ENCODE measurements at places on chromosomes 2 and 18.

GRCh38 chr18:34837769-34838272, 127.7 kb downstream of the DTNA start:
- no peak for DNase-seq

DNA sequence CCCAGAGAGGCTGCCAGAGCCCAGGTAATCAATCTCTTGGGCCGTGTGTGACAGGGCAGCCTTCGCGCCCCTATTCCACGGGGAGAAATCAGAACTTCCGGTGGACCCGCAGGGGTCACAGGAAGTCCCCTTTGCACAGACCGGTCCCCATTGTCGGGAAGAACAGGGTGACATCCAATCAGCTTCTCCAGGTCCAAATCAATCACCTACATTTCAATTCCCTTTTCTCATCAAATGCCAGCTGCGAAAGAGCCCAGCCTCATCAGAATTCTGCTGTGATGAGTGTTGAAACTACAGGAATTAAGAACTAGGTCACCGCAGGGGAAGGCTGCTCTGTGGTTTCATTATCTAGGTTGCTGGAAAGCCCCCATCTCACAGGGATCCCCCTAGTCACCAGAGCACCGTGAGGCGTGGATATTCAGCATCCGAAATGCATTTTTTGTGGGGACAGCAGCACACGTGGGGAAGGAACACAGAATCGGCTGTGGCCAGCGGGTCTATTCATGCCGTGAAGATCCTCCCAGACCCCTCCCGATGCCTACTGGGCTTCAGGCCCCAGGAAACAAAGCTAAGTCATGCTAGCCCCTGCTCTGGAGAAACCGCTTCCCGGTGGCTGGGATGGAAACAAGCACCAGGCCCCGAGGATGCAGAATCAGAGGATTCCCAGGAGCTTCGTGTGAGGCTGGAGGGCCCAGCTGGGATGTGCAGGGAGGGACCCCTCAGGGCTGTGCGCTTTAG, 193.7 kb upstream of the ID2 start:
- peak; percentile 33 for DNase-seq

DNA sequence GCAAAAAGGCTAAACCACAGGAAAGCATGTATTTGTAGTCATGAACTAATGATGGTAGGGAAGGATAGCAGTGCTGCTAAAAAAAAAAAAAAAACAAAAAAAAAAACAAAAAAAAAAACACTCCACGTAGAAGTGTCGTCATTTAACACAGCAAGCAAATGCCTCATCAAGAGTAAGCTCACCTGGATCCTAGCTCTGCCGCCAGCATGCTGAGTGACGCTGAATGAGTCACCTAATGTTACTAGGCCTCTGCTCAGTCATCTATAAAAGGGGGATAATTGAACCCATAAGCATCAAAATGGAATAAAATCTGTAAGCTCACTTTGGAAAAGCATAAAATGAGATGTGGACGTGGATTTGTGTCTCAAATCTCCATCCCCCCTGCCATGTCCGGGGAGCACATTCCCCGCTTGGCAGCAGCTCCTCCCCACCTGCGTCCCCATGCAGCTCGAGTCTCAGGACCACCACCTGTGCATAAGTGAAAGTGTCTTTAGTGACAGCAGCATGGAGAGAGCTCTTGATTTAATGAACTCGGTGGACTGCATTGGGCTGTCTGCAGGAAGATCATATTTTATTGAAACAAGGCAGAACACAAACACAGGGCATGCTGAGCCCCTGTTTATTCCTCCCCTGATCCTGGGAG, 427.5 kb downstream of the LRATD1 start:
- DNase-seq = no peak

GRCh38 chr18:11149441-11150270, at the start of gene PIEZO2:
TSS of gene PIEZO2 (minus strand) at chr18:11149569. CDS start at chr18:11148588, 981 bp downstream.
- no peak for DNase-seq

DNA sequence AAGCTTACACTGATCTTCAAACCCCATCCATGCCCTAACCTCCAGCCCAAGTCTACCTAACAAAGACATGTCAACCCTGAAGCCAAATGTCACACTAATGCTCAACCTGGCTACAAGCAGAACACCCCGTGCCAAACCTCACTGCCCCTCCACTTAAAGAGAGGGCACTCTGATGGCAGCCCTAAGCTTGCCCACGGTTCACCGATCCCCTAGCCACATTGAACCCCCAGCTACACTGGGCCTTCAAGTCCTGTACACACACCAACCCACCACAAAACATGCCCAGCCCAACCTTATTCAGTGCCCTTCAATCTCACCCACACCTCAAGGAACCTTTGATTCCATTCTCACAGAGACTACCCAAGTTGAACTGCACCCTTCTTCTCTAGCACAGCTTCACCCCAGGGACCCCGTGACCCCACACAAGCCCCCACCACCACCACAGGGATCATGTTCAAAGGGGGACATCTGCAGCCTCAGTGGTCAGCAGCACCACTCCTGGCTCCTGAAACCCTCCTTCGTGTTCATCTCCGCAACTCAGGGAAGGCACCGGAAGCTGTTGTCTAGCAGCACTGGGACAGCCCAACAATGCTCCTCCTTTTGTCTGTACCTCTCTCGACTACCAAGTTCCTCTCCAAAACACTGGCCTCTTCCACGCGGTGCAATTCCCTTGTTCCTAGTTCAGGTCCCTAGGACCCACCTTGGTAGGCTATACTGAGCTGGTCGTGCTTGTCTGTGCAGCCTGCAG, 218.8 kb downstream of the CYP26B1 start:
- DNase-seq = no peak

DNA sequence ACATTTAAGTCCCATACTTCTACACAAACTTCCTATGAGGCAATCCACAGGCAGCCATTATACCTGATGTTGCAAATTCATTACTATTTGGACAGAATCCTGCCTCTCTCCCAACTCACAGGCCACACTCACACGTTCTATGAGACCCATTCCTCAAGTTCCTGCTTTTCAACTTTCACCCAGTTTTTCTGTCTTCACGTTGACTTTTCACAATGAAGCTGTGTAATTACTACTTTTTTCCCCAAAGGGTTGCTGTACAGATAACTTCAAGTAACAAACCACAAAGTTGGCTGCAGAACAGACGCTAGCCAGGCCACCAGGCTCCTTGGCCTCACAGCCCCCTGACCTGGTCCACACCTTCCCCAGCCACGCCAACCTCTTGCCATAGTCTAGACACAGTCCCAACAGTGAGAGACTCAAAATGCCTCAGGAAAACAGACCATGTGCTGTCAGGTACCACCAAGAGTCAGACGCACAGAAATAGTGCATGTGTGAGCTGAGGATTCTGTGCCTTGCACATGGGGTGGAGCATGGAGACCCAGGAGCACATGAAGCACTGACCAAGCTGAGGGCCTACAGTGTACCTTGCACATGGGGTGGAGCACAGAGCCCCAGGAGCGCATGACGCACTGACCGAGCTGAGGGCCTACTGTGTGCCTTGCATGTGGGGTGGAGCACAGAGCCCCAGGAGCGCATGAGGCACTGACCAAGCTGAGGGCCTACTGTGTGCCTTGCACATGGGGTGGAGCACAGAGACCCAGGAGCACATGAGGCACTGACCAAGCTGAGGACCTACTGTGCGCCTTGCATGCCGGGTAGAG, 61.0 kb downstream of the EIPR1 start:
- DNase-seq = no peak

GRCh38 chr2:216551234-216552068, 52.8 kb downstream of the RPL37A start:
- DNase-seq = no peak

GRCh38 chr2:6080932-6081753, 389.0 kb downstream of the SOX11 start:
- DNase-seq = no peak

DNA sequence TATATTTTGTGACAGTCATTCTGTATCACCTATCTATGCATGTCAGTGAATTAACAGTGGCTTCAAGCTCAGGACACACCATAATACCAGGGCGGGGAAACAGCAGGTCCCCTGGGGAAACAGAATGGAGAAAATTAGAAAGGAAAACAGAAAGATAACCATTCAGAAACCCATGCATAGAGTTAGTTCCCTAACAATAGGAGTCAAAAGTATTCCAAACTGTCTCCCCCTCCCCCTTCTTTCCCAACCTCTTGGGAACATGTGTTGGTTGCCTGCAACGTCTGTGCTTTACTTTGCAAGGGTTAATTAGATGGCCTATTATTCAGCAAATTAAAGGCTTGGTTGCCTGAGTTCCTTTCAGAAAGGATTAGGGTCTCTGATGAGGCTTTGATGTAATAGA, 176.4 kb downstream of the MYO3B start:
- DNase-seq = no peak

GRCh38 chr2:99753505-99753904, 263.7 kb upstream of the REV1 start:
- DNase-seq = no peak

- no peak for DNase-seq
Measured at GRCh38 chr2:172287605-172288315, 139.6 kb upstream of the ITGA6 start.

- DNase-seq = no peak
Measured at GRCh38 chr2:157170299-157170698, 87.2 kb upstream of the GALNT5 start.

DNA sequence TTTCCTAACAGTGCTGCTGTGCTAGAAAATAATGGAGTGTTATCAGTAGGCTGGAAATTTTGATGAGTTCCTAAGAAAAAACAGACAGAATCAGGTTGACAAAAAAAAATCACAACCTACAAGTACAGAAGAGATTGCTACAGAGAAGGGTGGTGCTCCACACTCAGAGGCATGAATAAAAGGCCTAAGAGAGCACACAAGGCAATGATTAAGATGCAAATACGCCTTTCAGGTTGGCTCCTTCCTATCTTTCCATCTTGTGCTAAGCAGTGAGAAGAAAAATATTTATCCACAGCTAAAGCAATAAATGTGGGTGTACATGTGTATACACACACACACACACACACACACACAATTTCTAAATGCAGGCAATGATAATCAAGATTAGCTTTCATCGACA, 130.6 kb upstream of the UBE2E3 start:
- DNase-seq = no peak

GRCh38 chr2:150256736-150257135, 230.7 kb downstream of the RND3 start:
- no peak for DNase-seq

DNA sequence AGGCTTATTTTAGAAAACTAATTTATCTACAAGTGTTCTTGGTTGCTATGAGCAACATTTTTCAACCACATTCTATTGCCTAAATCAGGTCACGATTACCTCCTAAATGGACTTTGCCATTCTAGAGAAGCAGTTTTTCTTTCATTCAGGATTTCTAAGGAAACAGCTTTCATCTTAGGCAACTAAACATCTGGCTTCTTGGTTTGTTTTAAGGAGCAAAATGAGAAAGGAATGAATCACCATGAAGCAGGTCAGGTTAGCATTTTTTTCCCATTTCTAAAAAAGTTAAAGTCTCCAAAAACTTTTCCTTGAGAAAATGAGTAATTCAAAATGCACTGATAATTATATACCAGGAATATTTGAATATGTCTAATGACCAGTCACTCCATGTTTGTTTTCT, 114.8 kb downstream of the GAREM1 start:
- no peak for DNase-seq

- no peak for DNase-seq
Measured at GRCh38 chr2:143347271-143347695, 218.1 kb downstream of the ARHGAP15 start.

- DNase-seq = no peak
Measured at GRCh38 chr18:38413193-38413592, 847.6 kb upstream of the CELF4 start.

DNA sequence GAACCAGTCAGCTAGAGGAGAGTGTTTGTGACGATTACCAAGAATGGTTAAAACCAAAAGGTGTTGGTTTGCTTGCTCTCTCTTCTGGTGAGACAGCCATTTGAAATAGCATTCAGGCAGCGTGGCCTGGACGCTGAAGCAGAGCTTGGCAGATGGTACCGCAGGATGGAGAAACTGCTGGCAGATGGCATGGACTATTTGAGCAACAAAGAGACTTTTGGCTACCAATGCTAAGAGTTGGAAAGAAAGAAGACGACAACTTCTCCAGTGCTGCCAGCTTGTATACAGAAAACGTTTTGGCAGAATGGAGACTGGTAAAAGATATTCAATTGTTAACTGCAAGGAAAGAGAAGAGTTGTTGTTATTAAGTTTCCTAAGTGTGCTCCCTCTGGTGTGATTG, 315.0 kb downstream of the PARD3B start:
- no peak for DNase-seq

- DNase-seq = no peak
Measured at GRCh38 chr2:45241061-45241561, 231.9 kb upstream of the SIX2 start.

GRCh38 chr2:226981791-226982326, 146.0 kb downstream of the RHBDD1 start:
- DNase-seq = no peak

DNA sequence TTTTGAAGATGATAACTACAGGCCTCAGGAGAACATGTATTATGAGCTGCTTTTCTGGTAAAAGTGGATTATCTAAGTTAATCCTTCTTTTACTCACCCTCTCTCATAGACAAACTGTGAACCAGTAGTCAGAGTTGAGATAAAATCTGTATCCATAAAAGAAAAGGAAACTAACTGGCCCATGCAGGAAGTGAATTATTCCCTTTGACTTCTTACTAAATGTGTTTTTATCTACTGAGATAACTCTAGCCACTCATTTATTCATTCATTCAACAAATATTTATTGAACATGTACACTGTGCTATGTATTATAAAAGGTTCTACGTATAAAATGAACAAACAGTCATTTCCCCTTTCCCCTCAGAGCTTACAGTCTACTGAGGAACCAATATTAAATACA, 10.0 kb downstream of the WDR35 start:
- DNase-seq = no peak

DNA sequence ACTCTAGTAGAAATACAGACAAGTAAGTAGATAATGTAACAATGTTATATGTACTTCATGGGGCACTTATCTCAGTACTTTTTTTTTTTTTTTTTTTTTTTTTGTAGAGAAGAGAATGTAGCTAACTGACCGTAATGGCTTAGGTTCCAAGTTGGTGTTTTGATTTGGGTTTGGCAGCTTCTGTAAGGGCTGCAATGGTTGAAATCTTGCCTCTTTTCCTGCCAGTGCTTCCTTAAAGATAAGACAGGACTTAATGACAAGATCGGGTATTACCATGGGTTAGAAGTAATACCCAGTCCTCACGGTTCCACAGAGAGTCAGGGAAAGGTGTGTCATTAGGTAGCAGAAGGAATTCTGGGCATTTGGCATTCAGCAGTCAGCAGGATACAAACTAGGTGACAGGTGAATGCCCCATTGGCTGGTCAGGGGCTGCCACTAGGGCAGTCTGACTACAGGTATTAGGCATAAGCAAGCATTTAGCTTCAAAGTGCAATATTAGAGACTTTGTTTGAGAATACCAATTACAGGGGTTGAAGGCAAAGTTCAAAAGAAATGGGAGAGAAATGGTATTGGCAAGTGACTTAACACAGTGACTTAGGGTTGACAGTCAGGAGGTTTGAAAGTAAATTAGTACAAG, 189.4 kb upstream of the RND3 start:
- DNase-seq = no peak

DNA sequence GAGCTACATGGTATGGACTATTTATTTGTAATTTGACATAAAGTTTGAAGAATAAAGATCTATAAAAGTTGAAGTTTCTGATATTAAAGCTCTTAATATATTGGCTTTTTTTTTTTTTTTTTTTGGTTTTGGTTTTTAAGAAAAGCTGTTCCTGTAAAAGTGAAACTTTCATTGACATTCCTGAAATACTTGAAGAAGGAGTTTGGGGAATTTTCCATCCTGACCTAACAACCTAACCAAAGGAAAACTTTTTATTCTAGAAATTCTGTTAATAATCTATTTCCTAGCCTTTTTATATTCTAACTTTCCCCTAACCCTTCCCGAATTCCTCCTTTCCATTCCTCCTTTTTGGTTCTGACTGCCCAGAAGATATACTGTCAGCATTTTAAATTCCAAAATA, 83.7 kb downstream of the ACSL3 start:
- DNase-seq = no peak
